Stimulated activated CD4-positive, alpha-beta T cell treated with anti-CD3 and anti-CD28 coated beads, Interleukin-4, amount 100 ng/mL, for 24 hours (primary cell): ENCODE measurements at places on chromosomes 7 and 10.

DNA sequence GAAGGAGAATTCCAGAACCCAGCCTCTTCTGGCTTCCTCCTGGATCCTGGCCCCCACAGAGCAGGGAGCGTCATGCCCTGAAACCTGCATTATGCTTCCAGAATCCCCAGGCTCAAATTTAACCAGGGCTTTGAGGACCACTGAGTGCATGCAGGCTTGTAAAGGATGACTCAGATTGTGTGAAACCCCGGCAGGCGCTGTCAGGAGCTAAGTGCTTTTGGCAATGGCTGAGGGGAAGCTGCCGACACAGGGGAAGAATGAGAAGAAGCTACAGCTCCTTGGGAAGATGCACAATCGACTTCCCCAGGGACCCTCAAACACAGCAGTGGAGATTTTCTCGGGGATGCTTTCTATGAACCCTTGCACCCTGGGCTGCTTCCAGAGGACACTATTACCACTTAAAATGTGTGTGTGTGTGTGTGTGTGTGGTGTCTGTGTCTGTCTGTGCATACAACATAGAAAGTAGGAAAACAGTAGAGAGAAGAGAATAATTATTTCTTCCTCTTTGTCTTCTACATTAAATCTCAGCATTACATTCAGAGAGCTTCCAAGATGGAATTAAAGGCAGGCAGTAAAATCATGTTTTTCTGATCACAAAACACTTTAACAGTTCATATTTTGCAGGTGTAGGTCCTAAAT is 183.5 kb upstream of the INHBA start:
- no peak for DNase-seq

- no peak for DNase-seq
Observed at GRCh38 chr10:132858121-132859081, 72.5 kb upstream of the NKX6-2 start.

- no peak for DNase-seq
Observed at GRCh38 chr7:139341776-139342226, 664 bp downstream of the FMC1 start.

DNA sequence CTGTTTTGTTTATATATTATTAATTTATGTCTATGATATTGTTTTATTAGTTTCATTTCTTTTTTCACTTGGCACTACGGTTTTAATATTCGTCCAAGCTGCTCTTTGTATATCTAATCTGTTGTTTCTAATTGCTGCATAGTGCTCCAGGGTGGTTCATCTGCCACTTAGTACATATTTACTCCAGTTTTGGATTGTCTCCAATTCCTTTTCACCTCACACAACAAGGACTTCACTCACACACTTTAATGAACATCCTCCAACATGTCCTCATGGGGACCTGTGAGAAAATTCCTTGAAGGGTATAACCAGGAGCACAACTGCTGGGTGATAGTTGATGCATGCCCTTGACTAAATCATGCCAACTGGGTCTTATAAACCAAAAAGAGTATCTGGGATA is 14.1 kb upstream of the NOC3L start:
- DNase-seq = no peak

DNA sequence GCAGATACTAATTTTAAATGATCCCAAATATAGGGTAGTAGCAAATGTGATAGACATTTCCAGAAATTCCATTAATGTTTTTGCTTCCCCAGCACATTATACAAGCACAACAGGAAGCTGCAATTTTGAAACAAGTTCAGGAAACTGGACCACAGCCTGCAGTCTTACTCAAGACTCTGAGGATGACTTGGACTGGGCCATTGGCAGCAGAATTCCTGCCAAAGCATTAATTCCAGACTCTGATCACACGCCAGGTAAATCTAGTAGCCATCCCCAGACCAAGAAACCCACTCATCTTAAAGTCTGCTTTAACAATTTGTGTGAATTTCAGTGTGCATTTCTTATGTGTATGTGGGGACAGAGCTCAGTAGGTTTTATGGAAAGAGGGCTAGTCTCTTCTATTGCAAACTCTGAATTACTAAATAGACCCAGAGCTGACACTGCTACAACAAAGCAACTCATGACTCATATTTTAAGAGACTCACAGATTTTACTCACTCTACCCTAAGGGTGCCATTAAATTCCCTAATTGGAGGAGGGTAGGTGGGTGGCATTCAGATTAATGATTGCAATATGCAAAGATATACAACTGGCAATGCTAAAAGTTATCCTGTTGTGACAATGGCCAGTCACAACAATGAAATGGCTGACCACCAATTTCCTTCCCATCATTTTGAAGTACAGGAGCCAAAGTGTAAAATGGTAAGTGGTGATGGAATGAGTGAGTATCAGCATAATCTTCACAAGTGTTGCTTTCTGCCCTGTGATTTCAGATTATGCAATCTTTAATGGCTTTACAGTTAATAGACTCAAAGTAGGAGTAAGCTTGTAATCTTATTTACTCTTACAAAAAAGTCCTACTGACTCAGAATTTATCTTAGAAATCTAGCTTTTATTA is 317.6 kb upstream of the PLXDC2 start:
- no peak for DNase-seq

DNA sequence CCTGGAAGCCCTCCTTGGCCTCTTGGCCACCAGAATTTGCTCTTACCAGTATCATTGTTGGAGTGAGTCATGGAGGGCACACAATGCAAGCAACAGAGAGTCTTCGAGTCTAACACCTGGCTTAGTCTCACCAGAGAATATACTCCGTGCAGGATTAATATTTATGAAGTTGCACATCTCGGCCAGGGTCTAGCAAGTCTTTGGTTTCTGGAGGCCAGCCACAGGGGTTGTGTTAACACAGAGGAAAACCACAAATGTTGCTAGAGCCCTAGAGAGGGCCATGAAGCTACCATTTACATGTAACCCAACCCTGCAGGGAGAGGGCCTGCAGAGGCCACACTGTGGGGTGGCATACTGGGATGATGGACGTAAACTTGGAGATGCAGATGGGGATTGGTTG is 71.8 kb downstream of the MTPN start:
- no peak for DNase-seq

DNA sequence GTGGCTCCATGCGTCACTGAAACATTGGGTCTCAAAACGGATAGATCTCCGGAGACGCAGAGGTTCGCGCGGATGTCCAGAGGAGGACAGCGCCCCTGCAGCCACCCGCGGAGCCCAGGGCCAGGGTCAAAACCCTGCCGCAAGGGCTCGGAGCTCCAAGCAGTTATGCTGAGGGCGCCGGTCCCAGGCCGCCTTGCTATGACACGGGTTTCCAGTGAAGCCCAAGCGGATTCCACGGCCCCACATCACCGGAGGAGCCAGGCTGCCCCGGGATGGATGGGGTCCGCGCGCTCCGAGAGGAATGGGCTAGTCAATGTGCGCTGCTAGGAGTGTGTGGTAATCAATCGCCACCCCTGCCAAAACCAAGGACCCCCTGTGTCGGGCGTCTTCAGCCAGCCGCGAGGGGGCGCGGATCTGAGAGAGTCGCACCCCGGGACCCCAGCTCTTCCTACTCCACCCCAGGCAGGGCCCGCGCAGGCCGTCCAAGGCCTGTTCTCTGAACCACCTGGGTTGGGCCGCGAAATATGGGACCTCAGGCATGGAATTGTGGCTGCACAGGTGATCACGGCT is 5.6 kb upstream of the EMX2 start:
- no peak for DNase-seq

DNA sequence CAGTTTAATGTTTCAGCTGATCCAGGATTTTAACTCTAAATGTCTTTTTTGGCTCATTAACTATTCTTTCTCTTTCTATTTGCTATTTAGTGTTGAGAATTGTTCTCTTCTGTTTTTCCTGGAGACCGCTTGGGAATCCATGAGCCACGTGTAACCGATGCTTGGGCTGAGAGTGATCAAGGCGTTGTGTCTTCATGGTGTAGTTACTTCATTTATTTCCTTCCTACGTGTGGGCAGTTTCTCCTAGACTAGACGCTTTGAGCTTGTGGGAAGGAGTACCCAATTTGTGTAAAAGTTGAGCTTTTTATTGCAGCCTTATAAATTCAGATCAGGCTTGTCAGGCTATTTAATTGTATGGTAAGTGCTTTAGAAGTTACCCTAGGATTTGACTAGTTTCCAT is 2.9 kb downstream of the EIF3B start:
- DNase-seq = no peak

DNA sequence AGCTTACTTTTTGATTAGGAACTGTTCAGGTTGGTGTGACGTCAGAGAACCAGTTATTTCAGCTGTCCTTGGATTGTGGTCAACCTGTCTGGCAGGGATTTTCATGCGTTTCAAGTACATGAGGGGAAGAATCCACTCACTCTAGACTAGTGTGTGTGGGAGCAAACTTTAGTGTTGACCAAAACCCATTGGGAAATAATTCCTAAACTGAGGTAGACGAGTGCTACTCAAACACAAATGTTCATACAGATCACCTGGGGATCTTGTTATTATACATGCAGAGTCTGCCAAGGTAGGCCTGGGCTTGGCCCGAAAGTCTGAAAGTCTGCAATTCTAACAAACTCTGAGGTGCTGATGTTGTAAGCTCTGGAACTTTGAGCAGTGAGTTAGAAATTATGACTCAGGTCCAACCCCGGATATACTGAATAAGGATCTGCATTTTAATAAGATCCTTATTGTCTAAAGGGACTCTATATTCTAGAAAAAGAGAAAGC is 111.1 kb upstream of the CREB5 start:
- no peak for DNase-seq

GRCh38 chr10:48496831-48497779 is 107.8 kb downstream of the ARHGAP22 start:
- DNase-seq = no peak

GRCh38 chr10:116104210-116104932 is 168.6 kb downstream of the GFRA1 start:
- DNase-seq = no peak

DNA sequence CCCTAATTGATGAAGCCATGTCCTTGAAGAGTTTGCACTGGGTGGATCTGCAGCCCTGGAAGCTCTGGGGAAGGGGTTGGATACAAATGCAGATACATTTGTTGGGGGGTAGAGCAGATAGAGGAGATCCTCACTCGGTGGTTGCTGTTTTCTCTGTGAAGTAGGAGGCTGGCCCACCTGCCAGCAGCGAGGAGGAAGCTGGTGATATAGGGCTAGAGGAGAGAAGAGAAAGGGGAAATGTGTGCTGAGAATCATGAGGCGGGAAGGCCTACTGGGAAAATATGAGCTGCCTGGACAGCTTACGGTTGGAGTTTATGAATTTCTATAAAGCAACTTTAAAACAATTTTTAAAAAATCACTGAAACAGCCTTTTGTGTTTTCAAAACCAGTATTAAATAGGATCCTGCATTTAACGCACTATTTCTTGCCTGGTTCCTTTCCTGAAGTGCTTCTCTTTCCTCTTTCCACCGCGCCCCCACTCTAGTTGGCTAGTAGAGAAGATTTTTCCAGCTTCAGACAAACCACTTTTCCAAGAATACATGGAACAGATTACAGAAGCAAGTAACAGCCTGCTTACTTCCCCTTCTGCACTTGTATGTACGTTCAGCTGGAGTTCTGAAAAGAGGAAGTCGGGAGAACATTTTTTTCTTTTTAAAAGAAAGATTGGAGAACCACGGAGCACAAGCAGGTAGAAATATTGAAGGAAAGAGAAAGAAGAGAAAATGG is 100.6 kb upstream of the GLCCI1 start:
- DNase-seq = no peak

DNA sequence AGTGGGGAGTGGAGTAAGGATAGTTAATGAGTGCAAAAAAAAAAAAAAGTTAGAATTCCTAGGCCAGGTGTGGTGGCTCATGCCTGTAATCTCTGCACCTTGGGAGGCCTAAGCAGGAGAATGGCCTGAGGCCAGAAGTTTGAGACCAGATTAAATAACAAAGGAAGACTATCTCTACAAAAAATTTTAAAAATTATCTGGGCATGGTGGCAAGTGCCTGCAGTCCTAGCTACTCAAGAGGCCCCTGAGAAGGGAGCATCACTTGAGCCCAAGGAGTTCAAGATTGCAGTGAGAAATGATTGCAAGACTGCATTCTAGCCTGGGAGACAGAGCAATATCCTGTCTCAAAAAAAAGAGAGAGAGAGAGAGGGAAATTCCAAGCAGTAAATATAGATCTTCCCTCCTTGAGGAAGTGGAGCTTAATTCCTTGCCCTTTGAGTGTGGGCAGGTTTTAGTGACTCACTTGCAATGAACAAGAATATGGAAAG is 19.5 kb upstream of the CSTF2T start:
- DNase-seq = no peak

DNA sequence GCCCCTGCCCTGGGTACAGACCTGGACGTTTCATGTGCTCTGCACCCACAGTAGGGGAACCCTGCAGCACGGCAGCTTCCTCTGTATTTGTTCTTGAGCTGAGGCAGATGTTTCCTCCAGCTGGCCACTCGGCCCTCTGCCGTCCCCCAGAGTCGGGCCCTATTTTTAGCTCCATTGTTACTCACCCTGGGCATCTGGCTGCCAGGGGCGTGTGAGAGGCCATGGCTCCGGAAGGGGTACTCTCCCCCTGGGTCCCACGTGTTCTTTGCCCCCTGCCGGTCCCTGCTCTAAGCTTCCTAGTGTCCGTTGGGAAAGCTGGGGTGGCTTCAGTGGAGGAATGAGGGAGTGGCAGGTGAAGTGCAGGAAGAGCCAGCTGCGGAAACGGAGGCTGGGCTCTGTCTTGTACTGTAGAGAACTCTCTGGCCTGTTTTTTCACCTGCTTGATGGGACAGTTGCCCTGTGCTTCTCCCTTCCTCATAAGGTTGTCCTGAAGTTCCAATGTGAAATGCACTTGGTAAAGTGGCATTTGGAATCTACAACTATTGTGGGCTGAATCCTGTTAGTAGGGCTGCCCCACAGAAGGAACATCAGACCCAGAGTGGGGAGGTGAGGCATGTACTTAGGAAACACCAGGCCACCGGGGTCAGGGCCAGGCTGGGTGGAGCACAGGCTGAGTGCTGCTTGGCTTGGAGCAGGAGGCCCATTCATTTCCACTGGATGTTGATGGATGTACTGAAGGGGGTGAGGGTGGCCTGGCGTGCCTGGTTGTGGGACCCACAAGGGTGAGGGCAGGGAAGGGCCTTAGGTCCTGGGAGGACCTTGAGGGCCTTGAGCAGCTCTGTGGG is 30.6 kb downstream of the PALD1 start:
- DNase-seq = no peak

- no peak for DNase-seq
Observed at GRCh38 chr7:14233868-14234369, 244.5 kb upstream of the ETV1 start.

DNA sequence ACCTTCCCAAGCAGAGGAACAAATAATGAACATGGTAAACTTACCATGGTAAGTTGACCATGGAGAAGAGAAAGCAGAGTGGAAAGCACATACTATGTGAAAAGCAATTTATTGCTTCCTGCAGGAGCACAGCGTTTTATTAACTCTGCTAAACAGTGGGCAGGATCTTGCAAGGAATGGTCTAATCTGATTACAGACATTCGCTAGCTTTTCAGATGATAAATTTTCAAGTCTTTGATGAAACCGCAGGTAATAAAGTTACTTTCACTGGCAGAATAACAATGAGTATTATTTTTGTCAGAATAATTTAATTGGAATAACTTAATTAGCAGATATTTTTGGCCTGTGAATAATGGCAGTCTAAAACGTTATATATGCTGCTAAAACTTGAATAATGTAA is 89.6 kb upstream of the HGF start:
- DNase-seq = no peak

DNA sequence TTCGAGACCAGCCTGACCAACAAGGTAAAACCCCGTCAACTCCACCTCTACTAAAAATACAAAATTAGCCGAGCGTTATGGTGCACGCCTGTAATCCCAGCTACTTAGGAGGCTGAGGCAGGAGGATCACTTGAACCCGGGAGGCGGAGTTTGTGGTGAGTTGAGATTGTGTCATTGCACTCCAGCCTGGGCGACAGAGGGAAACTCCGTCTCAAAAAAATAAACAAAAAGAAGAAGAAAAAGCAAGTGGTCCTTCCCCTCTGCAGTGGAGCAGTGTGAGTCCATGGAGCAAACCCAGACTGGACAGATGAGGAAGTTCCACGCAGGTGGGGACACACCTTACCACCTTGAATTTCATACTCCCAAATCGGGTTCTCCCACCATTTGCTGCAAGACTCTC is 13.1 kb upstream of the SERPINE1 start:
- no peak for DNase-seq
